ENCODE measurements at places on chromosomes 5 and 9.

GRCh38 chr5:9625286-9625685, 4.9 kb downstream of the TAS2R1 start:
- DNase-seq = no peak

DNA sequence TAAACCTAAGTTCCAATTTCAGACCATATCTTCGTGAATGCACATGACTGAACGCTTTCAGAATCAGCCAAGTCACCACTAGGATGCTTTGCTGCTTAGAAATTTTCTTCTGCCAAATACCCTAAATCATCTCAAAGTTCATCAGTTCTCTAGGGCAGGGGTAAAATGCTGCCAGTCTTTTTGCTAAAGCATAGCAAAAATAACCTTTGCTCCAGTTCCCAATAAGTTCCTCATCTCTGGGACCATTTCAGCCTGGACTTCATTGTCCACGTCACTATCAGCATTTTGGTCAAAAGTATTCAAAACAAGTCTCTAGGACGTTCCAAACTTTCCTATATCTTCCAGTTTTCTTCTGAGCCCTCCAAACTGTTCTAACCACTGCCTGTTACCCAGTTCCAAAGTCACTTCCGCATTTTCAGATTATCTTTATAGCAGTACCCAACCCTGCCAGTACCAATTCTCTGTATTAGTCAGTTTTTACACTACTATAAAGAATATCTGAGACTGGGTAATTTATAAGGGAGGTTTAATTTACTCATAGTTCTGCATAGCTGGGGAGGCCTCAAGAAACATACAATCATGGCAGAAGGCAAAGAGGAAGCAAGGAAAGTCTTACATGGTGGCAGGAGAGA, 74.8 kb downstream of the NR3C1 start:
- DNase-seq = no peak

GRCh38 chr5:169583101-169583423, 511 bp upstream of the SPDL1 start:
- DNase-seq = no peak

DNA sequence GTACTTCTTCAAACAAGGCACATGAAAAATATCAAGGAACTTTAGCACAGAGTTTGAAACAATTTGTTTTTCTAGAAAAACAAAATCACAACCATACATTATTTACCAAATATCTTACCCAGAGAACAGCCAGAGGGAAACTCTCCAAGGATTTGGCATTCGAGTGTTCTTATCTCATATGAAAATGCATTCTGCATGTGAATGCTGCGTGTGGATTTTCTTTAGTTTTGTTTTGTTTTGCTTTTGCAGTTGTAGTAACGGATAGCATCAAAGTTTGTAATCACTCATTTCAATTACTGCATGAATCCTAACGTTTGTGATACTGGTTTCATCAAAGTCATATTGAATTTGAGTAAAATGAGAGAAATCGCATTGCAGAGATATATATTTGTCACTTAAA, 28.0 kb downstream of the ADAMTSL1 start:
- no peak for DNase-seq

GRCh38 chr9:97970165-97970564, 13.0 kb upstream of the ANP32B start:
- DNase-seq = no peak

DNA sequence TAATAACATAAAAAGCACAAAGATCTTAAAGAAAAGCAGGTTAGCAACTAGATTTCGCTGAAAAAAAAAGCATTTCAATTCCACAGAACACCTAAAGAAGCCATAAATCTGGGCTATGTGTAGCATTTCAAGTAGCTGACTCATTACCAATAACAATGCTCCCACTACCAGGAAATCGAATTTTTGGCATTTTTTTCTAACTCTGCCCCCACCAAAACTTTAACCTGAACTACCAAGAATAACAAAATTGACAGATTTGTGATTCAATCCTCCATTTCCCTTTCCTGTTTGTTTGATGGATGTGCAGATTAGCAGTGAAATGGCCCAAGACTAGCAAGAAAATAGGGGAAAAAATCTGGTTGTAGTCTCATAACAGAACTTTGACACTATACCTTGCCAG, 180.2 kb downstream of the RASEF start:
- DNase-seq = no peak

DNA sequence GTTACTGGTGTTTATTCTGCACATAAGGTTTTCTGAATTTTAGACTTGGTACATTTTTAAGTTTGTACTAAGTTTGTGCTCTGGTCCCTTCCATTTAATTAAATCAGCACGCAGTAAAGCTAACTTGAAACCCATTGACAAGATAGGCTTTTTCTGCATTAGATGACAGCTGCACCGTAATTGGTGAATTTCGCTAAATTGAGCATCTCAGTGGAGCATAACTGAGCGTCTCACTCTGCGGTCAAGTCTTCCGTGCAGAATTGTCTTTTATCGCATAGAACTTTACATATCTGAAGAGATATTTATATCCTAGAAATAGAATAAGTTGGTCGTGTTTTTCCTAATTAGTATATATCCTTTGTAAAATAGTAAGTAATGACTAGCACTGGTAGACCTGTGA, 4.1 kb downstream of the SUB1 start:
- DNase-seq = no peak

DNA sequence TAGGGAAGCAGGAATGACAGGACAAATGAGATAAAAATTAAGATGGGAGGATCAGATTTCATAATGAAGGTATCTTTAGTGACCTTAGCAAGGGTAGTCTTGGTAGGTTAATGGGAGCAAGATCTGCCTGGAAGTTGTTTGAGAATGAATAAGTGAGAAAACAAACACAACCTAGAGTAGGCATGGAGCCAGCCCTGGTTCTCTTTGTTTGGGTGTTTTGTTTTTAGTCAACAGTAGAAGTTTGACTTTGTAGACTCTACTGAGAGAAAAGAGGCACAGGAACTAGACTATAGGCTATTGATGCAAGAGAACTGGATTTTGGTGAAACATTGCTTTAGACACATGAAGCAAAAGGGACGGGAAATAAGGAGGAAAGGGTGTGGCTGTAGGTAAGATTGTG, 40.3 kb downstream of the KCNN2 start:
- no peak for DNase-seq

DNA sequence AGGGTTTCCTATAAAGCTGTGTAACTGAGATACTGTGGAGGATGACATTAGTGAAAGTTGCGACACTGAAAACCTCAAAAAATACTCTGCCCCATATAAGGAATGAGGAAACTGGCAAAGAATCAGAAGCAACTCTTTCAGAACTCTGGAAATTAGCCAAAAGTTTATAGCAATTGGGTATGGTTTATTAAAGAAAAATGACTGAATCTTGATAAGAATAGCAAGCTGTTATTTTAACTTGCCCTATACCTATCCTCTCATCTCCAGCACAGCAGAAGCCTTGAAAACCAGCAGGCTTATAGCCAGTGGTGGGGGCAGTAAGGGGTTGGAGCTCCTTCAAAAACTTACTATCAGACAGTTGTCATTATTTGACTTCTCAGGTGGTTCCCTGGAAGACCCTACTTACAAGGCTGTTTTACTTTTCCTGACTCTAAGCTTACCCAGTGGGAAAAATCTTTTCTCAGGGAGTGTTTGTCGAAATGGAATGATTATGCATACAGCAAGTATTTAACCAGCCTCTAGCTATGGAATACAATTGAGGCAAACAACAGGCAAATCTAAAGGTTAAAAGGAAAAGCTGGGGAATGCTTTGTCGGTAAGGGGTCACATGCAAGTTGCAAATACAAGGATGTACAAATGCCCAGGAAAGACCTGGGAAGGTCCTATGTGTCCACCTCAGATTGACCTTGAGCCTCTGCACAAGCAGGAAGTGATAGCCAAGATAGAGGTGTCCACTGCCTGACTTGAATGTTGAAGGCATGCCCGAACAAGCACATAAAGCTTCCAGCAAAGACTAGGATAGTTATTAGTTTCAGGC, 21.0 kb upstream of the FAM151B start:
- DNase-seq = no peak

DNA sequence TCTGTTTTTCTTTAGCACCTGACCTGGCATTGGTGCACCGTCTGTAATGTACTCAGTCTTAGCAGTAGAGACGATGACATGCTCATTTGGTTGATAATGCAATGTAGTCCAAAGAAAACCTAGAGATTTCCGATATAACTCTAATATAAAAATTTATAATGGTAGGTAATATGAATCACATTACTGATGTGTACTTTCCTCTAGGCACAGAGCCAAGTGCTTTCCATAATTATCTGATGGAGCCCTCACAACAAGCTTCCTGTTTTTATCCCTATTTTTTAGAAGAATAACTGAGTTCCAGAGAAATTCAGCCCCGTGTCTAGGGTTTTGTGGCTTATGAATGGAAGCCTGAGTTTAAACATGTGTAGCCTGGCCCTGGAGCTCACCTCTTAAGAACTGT, 53.7 kb downstream of the KDM4C start:
- DNase-seq = no peak

DNA sequence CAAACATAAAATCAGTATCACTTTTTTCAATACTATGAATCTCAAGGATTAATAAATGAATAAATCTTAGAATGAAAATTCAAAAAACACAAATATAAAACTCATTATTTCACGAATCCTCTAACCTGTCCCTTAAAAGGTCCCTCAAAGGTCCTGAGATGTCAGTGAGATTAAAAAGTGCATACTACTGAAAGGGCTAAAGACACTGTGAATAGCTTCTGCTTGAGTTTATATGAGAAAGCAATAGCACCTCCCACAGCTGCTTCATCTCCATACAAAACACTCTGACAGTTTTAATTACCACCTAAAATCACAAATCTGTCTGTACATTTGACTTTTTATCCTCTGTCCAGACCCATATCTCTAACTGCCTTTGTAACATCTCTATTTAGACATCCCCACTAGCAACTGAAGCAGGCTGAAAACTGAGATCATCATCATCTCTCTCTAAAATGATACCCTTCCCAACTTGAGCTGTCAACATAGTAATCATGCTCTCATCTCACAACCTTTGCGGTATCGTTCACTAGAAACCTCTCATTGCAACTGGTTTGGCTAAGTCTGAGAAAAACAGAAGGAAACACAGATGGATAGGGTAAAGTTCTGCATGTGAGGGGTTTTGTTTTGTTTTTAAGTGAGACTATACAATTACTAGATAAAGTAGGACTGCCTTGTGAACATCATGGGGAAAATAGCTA, 56.3 kb downstream of the TBCA start:
- DNase-seq = no peak

GRCh38 chr9:121844098-121844497, 192.7 kb downstream of the DAB2IP start:
- no peak for DNase-seq

GRCh38 chr9:132787748-132788159, 90.3 kb downstream of the AK8 start:
- DNase-seq = no peak

DNA sequence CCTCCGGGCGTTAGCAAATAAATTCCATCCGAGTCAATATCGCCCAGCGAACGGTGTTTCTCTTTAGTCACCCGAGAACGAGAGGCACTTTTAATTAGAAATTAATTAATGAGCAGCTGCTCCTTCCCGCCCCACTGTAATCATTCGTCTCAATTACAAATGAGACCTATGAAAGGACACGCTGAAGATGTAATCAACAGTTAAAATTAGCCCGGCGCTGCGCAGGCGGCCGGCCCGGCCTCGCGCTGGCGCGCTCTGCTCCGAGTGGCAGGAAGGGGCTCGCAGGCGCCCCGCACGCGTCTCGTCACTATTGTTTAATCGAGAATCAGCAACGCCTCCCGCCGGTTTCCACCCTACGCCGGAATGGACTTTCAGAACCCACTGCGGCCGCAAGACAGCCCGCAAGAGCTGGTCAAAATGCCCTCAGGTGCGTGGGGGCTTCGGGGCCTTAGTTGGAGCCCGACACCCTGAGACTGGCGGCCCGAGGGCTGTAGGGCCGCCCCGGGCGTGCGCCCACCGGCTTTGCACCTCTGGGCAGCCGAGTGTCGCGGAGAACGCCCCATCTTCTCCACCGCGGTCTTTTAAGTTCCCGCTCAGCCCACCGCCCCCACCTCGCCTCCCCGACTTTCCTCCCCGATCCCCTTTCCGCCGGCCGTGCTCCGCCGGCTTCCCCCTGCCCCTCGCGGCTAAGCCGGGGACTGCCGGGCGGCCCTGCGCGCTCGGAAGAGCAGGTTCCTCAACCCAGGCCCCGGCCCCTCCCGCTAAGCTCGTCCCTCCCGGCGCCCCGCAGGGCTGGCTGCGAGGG, 597 bp upstream of the IRX4 start:
- no peak for DNase-seq

GRCh38 chr9:1284727-1285126, 234.6 kb downstream of the DMRT2 start:
- DNase-seq = no peak

DNA sequence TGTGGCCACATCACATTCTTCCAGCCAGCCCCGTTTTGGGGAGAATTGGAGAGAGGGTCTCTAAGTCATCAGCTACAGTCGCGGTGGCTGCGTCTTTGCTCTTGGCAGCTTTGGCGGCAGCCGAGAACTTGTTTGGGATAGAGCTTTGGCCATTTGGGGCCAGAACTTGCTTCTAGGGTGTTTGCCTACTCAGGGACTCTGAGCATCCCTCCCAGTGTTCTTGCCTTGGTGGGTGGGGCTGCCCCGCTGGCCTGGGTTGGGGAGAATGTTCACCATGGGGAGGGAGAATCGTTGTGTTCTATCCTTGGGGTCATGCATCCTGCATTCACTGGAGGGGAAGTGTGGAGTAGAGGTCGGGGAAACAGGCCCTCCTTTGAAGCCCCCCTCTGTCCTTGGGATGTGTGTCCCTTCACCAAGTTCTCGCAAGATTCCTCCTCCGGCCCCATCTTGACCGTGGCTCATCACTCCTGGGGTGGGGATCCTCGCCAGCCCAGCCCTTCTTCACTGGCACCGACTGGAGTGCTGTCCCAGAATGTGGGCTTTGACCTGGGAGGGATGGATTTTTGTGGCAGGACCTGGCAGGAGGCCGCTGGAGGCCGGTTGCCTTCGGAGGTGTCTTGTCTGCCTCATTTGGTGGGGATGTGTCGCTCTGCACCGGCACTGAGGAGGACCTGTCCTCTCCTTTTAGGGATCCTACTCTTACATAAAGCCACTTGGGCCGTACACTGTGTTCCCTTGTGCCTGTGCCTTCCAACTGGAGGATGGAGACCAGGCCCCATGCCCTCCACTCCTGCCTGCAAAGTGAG, 3.5 kb downstream of the PHF2 start:
- no peak for DNase-seq

DNA sequence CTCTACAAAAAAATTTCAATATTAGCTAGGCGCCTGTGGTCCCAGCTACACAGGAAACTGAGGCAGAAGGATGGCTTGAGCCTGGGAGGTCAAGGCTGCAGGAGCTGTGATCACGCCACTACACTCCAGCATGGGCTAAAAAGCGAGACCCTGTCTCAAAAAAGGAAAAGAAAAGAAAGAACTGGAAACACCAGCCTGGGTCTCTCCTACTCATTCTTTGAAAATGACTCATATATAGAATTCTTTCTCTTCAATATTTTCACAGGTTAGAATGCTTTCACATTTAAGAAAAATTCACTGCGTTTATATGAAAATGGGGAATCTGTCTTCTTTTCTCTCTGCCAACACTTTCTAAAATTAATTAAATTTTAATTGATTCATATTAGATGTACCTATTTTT, 115.6 kb downstream of the TRPM6 start:
- DNase-seq = no peak

DNA sequence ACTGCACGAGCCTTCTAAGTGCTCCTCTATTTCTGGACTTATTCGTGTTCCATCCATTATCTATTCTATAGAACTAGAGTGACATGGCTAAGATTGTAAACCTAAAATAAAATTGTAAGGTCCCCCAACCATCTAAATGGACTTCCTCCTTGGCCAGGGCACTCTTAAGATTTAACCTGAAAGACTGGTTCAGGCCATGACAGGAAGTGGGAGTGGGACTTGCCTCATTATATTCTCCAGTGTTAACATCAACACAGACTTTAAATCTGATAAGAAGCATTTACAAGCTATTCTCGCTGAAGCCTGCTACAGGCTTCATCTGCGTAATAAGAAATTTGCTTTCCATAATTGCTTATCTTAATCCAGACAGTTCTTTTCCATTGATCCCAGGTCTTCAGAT, 117.0 kb downstream of the SSBP2 start:
- DNase-seq = no peak

All from NT2/D1 (cell line).